ENCODE measurements at places on chromosomes 2 and 18. TPM values are rescaled to one million over a fixed set of nuclear protein-coding genes. Genes with fewer than 3 reads are reported as not detected.

ACAA2 gene
- total RNA-seq = 22.5 TPM

- DNase-seq = no peak
These were observed 14.9 kb upstream of the B3GNT2 start for GRCh38 chr2:62180975-62181374.

GRCh38 chr18:77700051-77700450 lies 450.4 kb downstream of the GALR1 start:
- DNase-seq = no peak

ADGRF3 gene
- total RNA-seq = 0.16 TPM

- DNase-seq = no peak
These were observed 717.7 kb upstream of the FAM98A start for GRCh38 chr2:34316788-34317187.

GRCh38 chr2:166411473-166412230 lies 35.9 kb upstream of the SCN9A start:
- no peak for DNase-seq

DNA sequence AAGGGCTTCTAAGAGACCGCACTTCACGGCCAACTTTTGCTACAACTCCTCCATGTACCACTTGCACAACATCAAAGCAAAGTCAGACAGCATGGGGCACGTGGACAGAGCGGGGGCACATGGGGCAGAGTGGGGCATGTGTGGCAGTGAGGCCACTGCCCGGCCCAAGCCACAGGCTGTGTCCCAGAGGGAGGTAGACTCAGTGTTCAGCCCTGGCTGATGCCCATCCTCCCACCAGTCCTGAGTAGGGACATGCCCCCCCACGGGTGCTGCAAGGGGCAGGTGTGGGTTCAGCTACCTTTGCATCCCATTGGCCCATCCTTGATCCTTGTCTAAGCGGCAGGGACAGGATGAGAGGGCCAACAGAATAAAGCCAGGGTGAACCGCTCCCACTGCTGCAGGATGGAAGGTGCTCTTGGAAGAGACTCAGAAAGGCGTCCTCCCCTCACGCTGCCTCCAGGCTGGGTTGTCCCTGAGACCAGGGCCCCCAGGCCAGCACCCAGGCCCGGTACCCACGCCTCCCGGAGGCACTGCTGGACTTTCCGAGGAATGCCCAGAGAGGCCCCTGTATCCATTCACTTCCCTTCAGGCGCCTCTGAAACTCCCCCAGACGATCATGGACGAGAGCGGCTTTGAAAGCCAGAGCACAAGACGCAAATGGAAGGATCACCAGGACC lies 218.2 kb downstream of the NDUFA10 start:
- no peak for DNase-seq

CCDC178 gene
- total RNA-seq = 1.1 TPM

- DNase-seq = no peak
These were observed 571.9 kb upstream of the PKDCC start for GRCh38 chr2:41475959-41476358.

- no peak for DNase-seq
These were observed 24.5 kb downstream of the IMPA2 start for GRCh38 chr18:12005538-12006487.

SH3BP4 gene
- 5.5 TPM for total RNA-seq

GRCh38 chr2:575030-575726 lies 102.0 kb downstream of the TMEM18 start:
- DNase-seq = no peak

- DNase-seq = no peak
These were observed 124.5 kb downstream of the CCDC102B start for GRCh38 chr18:68922392-68922791.

TGFA gene
- total RNA-seq = 14.2 TPM

CCDC68 gene
- total RNA-seq = 0.62 TPM

DNA sequence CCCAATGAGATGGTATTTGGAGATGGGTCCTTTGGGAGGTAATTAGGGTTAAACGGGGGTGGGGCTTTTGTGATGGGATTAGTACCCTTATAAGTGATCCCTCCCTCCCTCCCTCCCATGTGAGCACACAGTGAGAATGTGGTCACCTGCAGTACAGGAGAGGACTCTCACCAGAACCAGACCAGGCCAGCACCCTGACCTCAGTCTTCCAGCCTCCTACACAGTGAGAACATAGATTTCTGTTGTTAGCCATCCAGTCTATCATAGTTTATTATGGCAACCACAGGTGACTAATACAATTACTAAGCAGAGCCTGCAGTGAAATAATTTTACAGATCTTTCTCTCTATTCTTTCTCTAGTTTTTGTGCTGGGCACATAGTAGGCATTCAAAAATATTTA lies 137.7 kb upstream of the PKDCC start:
- DNase-seq = no peak

- no peak for DNase-seq
These were observed 310.7 kb downstream of the CLIP4 start for GRCh38 chr2:29425866-29426265.

- DNase-seq = no peak
These were observed 443.0 kb upstream of the MMADHC start for GRCh38 chr2:150030436-150031190.

- DNase-seq = no peak
These were observed 39.8 kb upstream of the PXDN start for GRCh38 chr2:1784087-1784486.

EPB41L3 gene
- 72.7 TPM for total RNA-seq

- no peak for DNase-seq
These were observed 11.2 kb upstream of the GYPC start for GRCh38 chr2:126644630-126645191.

ACKR3 gene
- 20.3 TPM for total RNA-seq
